ENCODE measurements at places on chromosomes 1 and 21. TPM values are rescaled to one million over a fixed set of nuclear protein-coding genes. Genes with fewer than 3 reads are reported as not detected.

Gene TRIM67
- not detected for total RNA-seq

Gene XKR8
- total RNA-seq = 6.8 TPM

Gene CHIA
- total RNA-seq = not detected

Gene CNKSR1
- total RNA-seq = 5.1 TPM

Gene KCNK1
- 1.2 TPM for total RNA-seq

Gene OTUD3
- 7.2 TPM for total RNA-seq

Gene KAZN
- 1.2 TPM for total RNA-seq

Measured in activated T-cell treated with anti-CD3 and anti-CD28 coated beads, Interleukin-2, amount 50 U/mL, for 4 hours (primary cell).